Eye (tissue), 1 donor: ENCODE measurements at places on chromosomes 1 and 21.

DNA sequence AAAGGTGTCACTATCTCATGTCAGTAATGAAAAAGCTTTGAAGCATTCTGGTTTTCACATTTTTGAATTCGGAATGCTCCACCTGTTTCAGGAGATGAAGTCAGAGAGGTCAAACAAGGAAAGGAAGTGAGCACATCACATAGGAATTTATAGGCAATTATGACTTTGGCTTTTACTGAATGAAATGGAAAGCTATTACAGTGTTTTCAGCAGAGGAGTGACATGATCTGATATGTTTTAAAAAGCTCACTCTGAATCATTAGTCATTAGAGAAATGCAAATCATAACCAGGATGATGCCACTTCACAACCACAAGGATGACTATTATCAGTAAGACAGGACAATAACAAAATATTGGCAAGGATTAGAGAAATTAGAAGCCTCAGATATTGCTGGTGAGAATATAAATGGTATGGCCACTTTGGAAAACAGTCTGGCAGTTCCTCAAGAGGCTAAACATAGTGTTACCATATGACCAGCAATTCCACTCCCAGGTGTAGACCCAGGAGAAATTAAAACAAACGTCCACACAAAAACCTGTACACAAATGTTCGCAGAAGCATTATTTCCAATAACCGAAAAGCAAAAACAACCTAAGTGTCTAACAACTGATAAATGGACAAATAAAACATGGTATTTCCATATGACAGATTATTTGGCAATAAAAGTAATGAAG lies 7.5 kb downstream of the TAF1A start:
- DNase-seq, result no peak

GRCh38 chr1:157403203-157403602 lies 149.1 kb downstream of the FCRL5 start:
- DNase-seq, result peak; percentile 6

DNA sequence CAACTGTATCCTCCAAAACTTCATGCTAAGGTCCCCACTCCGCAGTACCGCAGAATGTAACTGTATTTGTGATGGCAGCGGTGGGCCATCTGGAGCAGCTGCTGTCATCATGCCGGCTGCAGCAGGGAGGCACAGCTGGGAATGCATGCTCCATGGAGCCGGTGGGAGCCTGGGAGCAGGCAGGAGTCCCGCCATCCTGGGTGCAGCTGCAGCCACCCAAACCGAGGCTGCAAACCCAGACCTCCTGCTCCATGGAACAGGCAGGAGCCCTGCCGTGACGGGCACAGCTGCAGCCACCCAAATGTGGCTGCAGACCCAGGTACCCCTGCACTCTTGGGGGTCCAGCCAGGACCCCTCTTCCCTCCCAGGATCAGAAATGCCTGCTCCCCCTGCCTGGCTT lies 80.3 kb downstream of the SCMH1 start:
- DNase-seq, result peak; percentile 33

- DNase-seq, result no peak
These were observed 206.0 kb upstream of the HMCN1 start for GRCh38 chr1:185528084-185528676.

GRCh38 chr21:35548904-35549615 lies 500.0 kb upstream of the RUNX1 start:
- DNase-seq, result no peak

DNA sequence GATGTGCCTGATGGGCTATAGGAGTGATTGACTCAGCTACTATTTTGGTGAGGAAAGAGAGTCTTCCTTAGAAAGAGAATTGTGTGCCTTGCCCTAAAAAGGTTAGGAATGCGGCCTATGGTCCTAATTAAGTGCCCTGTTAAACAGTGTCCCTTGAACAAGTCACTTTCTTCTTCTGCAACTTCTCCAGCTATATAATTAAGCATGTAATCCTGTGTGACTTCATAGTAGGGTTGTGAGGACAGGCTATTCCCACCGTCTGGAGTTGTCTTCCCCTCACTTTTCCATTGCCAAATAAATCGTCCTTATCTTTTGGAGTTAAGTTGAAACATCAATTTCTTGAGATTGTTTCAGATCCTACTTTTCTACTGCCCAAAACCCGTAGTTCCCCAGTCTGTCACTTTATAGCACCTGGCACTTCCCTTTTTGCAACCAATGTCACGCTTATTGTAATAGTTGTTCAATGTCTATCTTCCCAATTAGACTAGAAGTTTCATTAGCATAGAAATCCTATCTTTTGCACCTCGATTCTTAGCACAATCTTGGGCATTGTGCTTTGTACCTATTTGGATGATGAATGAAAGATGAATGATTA lies 27.6 kb upstream of the SLC16A1 start:
- no peak for DNase-seq

- DNase-seq, result peak; percentile 55
These were observed 13.6 kb downstream of the RIPK4 start for GRCh38 chr21:41753006-41753898.

GRCh38 chr1:161216945-161217712 lies 2.0 kb downstream of the FCER1G start:
- no peak for DNase-seq

GRCh38 chr1:180154003-180154324 lies 705 bp upstream of the QSOX1 start:
- DNase-seq, result no peak

GRCh38 chr1:199724049-199724448 lies 303.5 kb upstream of the NR5A2 start:
- DNase-seq, result no peak

DNA sequence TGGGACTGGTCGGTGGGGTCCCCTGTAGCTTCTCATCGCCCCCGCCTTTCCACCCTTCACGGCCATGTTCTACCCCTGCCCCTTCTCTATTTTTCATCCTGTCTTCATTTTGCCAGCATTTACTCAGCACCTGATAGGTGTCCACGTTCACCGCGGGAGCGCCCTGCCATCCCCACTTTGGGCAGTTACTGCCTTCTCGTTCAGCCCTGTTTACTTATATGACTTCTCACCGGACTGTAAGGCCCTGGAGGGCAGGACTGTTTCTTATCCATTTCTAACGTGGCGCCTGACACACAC lies 380 bp downstream of the MFN2 start:
- DNase-seq, result no peak

DNA sequence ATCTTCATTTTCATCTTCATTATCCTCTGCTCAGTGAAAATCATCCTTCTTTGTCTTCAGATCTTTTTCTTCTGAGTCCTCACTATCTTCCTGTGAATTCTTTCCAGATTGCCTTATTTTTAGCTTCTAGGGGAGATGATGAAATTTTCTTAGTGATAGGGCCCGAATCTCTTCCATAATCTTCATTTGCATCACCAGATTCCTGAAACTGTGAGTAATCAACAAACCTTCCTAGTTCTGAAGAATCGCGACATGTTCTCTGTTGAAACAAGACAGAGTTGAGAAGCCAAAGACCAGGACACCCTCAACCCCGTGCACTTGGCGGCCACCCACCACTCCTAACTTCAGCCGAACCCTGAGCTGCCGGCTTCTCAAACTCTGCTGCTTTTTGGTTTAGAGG lies 92.8 kb upstream of the CDC42BPA start:
- no peak for DNase-seq

DNA sequence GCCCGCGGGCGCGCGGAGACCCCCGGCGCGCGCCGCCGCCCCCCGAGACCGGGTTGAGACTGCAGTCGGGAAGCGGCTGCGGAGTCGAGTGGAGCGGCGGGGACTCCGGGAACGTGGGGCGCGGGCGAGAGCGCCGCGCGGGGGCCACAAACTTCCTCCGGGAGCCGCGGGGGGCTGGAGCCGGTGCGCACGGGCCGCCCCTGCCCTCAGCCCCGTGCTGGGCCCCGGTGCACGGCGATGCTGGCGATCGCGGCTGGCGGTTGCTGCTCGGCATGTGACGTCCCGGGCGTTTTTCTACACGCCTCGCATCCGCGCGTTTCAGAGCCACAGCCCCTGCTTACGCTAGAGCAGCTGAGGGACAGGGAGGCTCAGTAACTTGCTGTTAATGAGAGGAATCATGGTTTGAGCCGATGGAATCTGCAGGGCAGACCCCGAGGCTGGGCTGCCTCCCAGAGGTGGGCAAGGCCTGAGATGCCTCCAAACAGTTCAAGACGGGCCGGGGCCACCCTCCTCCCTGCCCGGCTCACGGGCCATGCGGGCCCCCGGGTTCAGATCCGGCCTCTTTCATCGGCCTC lies 520 bp downstream of the TMEM201 start:
- peak; percentile 75 for DNase-seq

DNA sequence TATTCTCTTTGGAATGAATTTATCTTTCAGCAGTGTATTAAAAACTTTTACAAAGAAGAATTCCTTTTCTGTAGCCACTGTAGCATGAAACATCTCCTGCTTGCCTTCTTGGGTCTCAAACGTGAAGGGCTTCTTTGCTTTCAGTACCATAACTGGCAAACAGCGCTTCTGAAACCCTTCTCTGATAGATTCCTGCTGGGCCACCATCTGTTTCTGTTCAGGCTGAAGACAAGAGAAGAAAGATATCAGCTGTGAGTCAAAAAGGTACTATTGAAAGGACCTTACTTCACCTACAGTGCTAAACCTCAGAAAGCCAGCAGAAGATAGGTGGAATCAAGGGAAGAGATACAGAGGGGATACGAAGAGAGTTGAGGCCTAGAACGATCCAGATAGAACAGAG lies 10.5 kb downstream of the AIM2 start:
- no peak for DNase-seq

- DNase-seq, result peak; percentile 75
These were observed 100.2 kb downstream of the DPYD start for GRCh38 chr1:97820470-97821188.

DNA sequence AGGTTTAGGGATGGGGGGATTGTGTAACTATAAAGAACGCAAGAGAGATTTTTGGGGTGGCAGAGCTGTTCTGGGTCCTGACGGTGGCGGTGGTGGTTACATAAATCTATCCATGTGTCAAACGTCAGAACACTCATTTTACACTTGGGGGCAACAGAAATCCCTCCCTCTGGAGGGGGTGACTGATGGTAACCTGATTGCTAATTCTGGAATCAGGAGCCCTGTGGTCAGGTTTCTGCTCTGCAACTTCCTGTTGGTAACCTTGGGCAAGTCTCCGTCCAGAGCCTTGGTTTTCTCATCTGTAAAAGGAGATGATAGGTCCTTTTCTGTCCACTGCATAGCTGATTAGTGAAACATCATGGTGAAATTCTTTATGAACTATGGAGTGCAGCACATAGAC lies 40.9 kb downstream of the ALPL start:
- no peak for DNase-seq

DNA sequence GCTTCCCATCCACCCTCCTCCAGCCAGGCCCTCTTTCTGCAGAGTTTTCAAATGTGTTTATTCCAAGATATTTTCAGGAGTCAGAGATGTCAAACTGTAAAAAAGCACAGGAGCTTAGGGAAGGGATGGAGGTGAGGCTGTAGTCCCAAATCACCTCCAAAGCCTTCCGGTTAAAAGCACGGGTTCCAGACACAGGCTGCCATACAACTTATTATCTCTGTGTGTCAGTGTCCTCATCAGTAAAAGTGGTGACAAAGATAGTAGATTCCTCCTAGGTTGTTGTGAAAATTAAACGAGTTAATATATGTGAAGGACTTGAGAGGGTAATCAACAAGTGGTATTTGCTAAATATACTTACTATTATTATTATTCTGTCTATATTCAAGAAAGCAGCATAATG lies 15.1 kb downstream of the S100A7A start:
- no peak for DNase-seq

GRCh38 chr1:226950871-226951270 lies 10.8 kb downstream of the COQ8A start:
- DNase-seq, result no peak

- DNase-seq, result peak; percentile 54
These were observed 34.6 kb upstream of the CD55 start for GRCh38 chr1:207286786-207287468.

- no peak for DNase-seq
These were observed 112.9 kb upstream of the ZNF678 start for GRCh38 chr1:227450489-227450888.

DNA sequence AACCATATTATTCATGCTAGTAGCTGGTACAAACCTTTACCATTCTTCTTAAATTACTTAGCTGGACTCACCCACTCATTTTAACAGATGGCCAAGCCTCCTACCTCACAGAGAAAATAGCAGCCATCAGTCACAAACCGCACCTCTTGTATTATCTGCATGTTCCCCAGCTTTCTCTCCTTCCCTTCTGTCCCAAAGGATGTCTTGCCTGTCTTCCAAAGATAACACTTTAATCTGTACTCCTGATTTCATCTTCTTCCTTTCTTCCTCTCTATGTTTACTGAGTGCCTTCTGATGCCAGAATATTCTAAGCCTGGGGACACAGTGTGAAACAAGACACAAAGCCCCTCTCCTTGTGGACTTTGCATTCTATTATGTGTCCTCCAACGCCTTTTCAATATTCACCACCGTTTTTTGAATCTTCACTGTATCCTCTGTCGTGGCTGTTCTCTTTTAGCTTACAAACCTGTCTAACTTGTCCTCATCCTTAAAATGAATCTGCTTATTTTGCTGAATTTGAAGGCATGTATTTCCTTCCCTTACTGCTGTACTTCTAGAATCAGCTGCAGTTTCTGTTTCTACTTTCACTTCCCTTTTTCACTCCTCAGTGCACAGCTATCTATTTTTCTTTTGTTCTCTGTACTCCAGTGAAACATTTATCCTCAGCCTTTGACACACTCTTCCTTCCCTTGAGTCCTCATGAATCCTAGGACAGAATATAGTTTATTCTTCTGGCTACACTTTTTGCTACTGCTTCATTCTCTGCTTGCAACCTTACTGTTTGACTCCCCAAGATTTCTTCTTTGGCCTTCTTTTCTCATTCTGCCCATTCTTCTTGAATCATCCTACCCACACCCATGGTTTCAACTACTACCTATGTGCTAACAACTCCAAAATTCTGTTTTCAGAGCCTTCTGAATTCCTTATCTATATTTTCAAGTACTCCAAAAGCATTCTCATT lies 216.9 kb upstream of the SAMSN1 start:
- DNase-seq, result no peak

DNA sequence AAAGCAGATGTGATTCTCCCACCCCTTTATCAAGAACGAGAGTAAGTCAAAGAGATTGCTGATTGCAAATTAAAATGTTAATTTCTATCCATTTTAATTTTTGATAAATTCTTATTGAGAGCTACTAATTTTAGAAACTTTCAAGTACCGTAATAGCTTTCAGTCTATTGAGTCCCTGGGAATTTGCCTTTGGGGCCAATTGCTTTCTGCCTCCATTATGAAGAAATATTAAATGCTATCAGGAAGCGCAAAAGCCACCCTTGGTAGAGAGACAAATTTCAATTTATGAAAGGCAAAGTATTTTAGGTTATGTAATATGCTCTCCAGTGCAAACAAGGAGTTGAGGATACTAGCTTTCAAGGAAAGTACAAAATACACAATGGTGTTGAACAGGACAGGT lies 332.2 kb downstream of the RGS7 start:
- no peak for DNase-seq

- no peak for DNase-seq
These were observed 146.4 kb downstream of the CDC7 start for GRCh38 chr1:91647061-91647460.
